GM20000 (cell line): ENCODE measurements at places on chromosomes 12 and 14.

- DNase-seq = no peak
Measured at GRCh38 chr12:59131462-59131861, 211.2 kb upstream of the LRIG3 start.

DNA sequence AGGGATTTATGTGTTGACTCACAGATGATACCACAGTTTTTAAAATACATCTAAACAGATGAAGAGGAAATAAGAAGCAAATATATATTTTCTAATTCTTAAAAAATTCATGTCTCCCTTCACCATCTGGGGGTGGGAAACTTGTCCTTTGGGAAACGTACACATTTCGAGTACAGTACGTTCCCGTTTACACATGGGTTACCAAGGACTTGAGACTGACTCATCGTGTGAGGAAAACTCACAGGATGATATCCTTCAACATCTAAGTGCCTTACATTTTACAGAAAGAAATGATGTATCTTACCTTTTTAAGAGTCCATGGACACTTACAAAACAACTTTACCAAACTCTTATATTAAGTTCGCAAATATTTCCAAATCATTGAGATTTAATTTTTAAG lies 16.0 kb upstream of the FBLN5 start:
- DNase-seq = no peak

DNA sequence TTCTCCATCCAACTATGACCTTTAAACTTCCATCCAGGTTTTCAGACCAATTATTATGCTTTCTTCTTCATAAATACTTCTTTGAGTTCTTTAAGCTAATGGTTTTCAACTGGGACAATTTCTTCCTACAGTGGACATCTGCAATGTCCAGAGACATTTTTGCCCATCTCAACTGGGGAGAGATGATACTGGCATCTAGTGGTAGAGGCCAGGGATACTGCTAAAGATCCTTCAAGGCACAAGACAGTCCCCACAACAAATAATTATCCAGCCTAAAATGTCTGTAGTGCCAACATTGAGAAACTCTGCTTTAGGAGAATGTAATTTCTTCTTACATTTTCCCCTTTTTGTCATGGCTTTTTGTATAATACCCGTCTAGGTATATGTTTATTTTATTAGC lies 10.6 kb downstream of the TRHDE start:
- no peak for DNase-seq

- DNase-seq = no peak
Measured at GRCh38 chr12:91561301-91561957, 378.8 kb upstream of the DCN start.

DNA sequence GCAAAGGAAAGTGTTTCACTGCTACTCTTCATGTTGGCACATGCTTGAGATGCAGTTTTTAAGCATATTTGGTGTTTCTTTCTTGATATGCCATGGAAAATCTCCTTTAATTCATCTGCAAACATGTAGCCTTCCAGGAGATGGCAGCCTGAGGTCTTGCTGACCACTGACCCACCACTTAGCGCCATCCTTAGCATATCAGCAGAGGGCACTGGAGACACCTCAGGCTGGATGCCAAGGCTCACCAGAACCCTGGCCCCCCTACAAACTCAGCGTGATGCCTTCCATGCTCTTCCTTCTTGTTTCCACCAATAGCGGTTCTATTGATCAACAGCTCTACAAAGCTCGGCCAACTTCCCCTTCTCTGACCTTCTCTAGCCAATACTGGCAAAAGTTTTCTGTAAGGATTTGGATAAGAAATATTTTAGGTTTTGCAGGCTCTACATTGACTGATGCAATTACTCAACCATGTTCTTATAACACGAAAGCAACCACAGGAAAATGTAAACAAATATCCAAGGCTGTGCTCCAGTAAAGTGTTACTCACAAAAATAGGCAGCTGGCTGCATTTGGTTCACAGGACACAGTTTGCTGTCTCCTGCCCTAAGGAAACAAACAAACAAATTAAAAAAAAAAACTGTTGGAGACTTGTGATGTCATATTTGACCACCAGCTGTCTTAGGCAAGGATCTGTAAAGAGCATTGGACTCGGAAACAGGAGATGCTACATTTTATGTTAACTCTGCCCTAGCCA lies 209.7 kb downstream of the SLC15A4 start:
- DNase-seq = no peak
